ENCODE measurements at places on chromosomes 1 and 21.

GRCh38 chr21:36888466-36888865 lies 78.0 kb downstream of the HLCS start:
- DNase-seq = no peak

DNA sequence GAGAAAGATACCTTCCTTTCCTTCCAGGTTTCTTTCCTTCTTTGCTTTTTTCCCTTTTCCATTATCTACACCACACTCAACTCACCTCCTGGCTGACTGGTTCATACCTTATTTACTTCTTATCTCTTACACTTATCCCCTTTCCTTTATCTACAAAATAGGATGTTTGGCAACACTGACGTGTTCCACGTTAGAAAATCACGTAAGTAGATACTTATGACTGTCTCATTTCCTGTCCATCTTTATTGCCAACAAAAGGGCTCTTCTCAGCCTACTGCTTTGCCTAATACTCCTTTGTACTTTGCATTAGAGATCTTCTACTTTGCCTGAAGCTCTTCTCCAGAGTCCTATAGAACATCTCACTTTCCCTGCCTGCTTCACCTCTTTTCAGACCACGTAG lies 25.1 kb downstream of the SYNJ1 start:
- no peak for DNase-seq

GRCh38 chr1:243507672-243508302 lies 251.9 kb downstream of the SDCCAG8 start:
- no peak for DNase-seq

DNA sequence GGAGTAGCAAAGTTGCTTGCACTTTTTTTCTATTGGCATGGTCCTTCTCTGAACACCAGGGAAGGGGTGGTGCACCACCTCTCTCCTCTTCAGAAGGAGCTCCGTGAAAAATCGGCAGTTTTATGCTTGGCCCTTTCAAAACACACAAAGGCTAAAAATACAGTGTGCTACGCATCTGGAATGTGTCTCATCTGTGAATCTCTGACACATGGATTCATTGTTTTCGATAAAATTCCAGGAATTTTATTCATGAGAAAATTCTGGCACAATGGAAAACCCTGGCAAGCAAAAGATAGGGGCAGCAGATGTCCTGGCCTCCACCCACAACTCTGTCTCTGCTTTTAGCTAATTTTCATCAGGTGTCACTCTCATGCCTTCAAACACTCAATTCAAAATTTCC lies 42.9 kb downstream of the ERG start:
- DNase-seq = no peak

DNA sequence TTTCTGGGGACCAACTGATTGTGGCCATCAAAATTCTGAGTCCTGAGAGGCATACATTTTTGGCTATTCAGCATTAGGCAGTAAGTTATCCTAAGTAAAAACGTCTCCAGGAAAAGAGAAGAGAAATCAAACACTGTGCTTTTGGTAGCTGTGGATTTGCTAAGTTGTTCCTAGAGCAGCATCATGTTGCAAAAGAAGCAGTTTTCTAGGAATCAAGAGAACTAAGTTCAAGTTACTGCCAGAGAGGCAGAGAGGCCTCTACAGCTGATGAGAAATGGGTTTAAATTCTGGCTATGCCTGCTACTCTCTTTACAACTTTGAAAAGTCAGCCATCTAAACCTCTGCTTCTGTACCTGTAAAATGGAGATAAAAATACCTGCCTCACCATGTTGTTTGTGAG lies 22.8 kb downstream of the RD3 start:
- no peak for DNase-seq

GRCh38 chr1:51920130-51920529 lies 41.6 kb upstream of the NRDC start:
- DNase-seq = no peak

DNA sequence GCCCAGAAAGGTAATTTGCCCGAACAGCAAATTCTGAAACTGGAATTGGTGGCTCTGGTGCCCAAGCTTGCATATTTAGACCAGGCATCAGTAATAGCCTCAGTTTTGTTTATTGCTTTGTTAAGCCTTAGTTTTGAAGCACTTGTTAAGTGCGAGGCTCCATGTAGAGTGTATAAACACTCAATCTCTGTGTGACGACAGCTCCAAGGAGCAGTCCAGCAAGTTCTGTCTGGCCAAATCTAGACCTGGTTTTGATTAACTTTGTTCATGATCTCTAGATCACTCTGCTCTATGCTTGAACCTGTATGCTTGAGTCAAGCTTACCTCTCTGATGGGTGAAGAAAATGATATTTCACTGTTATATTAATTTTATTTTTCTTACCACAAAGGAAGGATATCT lies 37.4 kb downstream of the DOP1B start:
- DNase-seq = no peak

DNA sequence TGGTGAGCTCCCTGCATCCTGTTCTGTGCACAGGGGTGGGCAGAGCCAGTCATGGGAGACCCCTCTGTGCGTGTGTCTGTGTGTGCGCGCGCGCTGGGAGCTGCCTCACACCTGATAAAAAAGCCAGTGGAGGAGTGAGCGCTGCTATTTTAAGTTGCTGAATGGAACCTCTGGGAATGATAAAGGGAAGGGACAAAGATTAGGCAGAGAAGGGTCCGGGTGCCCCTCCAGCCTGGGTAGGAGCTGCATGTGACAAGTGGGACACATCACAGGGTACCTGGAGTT lies 847 bp downstream of the ADORA1 start:
- no peak for DNase-seq

GRCh38 chr1:150362721-150363425 lies 1.1 kb upstream of the RPRD2 start:
- peak; percentile 55 for DNase-seq

DNA sequence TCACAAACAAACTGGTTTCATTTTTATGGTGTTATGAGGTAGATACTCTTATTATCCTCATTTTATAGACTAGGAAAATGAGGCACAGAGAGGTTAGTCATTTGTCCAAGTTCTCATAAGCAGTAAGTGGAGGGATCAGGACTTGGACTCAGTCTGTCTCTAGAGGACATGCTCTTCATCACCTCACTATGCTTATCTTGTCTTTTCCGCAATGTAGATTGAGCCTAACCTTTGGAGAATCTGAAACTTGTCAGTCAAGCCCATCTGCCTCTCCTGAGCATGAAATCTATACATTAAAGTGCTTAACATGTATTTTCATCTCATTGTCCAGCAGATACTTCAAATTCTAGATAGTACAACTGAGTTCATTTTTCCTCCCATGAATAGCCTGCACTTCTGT lies 11.8 kb upstream of the CDC14A start:
- DNase-seq = no peak

- no peak for DNase-seq
Measured at GRCh38 chr1:240116831-240117769, 25.4 kb downstream of the FMN2 start.

GRCh38 chr1:211648980-211649934 lies 26.2 kb downstream of the NEK2 start:
- no peak for DNase-seq

- DNase-seq = no peak
Measured at GRCh38 chr1:66553846-66554245, 19.9 kb downstream of the SGIP1 start.
